ENCODE measurements at places on chromosomes 7 and 10.
A peak's percentile ranks its signal among the peaks of the same experiment; 100 is the strongest.

DNA sequence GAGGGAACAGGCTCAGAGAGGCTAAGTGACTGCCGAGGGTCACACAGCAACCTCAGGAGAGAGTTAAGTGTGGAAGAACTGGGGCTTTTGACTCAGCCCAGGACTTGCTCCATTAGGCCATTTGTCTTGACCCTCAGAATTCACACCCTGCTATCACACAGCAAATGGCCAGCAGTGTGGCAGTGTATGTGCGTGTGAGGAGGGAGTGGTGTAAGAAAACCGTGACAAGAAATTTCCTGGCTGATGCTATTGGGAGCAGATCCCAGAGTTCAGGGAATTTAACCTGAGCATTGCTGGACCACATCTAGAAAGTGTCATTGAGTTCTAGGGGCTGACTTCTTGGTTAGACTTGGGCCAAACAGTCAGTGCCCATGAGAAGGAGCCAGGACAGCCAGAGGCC is 18.4 kb downstream of the VWA2 start:
- no peak for DNase-seq

- no peak for DNase-seq
These were observed 231.8 kb upstream of the DKK1 start for GRCh38 chr10:52082307-52082706.

- DNase-seq = no peak
These were observed 41.7 kb downstream of the PPP1R3C start for GRCh38 chr10:91590904-91591796.

- DNase-seq = no peak
These were observed 145.1 kb downstream of the GRM8 start for GRCh38 chr7:127107601-127108007.

GRCh38 chr10:110337906-110338305 is 33.2 kb upstream of the SMNDC1 start:
- DNase-seq = no peak

DNA sequence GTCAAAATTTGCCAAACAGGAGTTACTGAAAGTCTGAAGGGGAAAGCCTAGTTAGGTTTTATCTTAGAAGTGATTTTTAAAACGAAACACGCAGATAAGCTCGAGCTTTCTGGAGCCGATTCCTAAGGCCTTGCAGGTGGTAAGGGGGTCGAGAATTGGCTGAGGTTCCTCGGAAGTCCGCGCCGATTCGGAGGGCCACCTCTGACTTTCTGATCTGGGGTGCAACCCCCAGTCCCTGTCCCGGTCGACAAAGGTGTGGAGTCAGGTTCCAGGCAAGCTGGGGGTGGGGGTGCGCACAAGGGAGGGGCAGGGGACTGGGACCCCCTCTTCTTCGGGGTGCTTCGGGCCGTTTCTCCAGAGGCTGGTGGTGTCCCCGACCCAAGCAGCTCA is 701 bp upstream of the CUL1 start:
- DNase-seq = no peak

- DNase-seq = no peak
These were observed 58.8 kb downstream of the CAV1 start for GRCh38 chr7:116583653-116584052.

GRCh38 chr10:108445746-108446145 is 1281.2 kb upstream of the SORCS1 start:
- DNase-seq = no peak

DNA sequence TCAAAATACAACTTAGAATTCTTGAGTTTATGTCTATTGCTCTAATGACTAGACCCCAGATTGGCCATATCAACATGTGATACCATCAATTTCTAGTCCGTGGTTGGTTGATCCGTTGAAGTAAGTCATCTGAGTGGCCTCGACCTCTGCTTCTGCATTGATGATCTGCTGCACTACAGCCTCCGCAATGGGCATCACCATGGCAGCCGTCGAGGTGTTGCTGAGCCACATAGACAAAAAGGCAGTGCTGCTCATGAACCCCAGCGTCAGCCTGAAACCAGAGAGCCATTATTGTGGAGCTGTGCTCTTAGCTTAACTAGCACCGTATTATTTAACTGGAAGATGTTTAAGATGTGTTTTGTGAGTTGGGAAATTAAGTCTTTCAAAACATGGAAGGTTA is 30.7 kb downstream of the SLC13A1 start:
- DNase-seq = no peak

- DNase-seq = no peak
These were observed 93.8 kb downstream of the ADD3 start for GRCh38 chr10:110101464-110102144.

DNA sequence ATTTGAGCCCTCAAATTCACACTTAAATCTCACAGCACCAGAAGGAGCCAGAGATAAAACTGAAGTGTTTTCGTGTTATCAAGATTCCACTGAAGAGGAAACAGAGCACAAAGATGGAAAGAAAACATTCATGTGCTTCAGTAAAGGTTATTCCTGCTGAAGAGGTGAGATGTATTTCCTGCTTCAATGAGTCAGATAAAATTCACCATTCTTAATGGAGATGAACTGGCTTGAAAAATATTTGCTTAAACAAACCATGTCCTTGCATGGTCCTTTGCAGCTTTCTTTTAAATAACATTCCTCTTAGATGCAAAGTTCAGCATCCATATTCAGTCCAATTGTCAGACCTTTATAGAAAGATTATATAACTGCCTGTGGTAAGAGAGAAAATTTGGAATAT is 294.2 kb downstream of the IPMK start:
- no peak for DNase-seq

DNA sequence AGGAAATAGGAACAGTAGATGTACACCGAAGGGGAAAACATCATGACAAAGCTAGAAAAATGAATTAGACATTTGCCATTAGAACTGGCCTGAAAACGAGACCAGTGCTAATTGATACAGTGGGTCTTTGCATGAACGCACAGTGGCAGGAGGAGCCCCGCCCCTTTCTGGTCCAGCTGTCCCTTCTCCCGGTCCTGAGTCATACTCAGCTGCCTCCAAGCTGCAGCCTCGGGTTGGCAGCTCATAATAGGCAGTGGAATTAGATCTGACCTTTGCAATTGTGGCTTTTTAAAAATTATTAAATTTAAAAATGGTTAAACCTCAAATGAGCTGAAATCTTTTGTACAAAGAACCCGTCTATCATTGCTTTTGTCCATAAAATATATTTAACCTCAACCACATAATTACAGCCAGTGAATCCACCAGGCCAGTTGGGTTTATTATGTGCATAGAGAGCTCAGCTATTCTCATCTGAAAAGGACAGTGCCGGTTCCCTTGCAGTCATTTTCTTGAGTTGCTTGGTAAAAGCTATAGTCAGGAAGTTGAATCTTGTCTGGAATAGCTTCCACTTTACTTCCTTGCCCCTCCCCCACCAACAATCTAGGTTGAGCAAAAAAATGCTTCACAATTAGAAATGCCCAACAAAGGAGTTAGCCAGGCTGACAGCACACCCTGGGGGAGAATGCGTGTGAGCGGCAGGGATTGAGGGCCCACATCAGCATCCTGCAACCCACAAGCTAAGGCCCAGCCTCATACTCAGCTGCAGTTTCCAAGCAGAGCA is 147.1 kb downstream of the BUB3 start:
- no peak for DNase-seq

GRCh38 chr7:109246330-109247077 is 676.8 kb downstream of the DNAJB9 start:
- DNase-seq = no peak

- DNase-seq = no peak
These were observed 57.9 kb downstream of the CUX1 start for GRCh38 chr7:101875283-101875846.

DNA sequence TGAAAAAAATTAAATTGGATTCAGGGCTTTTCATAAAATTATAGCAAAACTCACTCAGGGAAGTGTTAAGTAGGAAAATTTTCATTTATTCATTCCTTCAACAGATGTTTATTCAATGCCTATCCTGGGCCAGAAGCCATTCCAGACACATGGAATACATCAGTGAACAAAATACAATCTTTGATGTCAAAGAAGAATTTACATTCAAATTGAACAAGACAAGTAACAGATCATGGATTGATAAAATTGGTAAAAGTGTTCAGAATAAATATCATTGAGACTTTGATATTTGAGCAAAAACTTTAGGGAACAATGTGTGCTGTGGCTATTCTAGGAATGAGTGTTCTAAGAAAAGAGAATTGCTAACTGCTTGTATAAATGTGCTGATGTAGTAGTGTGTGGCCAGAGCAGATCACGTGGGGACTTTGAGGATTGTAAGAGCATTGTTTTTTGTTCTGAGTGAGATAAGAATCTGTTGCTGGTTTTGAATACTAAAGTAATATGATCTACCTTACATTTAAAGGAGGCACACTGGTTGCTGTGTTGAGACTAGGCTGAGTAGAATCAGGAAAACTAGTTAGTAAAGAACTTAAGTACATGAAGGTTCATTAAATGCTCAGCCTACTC is 957.2 kb downstream of the PCDH15 start:
- DNase-seq = no peak

- DNase-seq = no peak
These were observed 17.3 kb downstream of the DAGLB start for GRCh38 chr7:6430271-6430940.

- DNase-seq = no peak
These were observed 50.8 kb upstream of the AOAH start for GRCh38 chr7:36775061-36775620.

- DNase-seq = peak; percentile 12
These were observed 4.3 kb upstream of the YKT6 start for GRCh38 chr7:44196450-44196872.

DNA sequence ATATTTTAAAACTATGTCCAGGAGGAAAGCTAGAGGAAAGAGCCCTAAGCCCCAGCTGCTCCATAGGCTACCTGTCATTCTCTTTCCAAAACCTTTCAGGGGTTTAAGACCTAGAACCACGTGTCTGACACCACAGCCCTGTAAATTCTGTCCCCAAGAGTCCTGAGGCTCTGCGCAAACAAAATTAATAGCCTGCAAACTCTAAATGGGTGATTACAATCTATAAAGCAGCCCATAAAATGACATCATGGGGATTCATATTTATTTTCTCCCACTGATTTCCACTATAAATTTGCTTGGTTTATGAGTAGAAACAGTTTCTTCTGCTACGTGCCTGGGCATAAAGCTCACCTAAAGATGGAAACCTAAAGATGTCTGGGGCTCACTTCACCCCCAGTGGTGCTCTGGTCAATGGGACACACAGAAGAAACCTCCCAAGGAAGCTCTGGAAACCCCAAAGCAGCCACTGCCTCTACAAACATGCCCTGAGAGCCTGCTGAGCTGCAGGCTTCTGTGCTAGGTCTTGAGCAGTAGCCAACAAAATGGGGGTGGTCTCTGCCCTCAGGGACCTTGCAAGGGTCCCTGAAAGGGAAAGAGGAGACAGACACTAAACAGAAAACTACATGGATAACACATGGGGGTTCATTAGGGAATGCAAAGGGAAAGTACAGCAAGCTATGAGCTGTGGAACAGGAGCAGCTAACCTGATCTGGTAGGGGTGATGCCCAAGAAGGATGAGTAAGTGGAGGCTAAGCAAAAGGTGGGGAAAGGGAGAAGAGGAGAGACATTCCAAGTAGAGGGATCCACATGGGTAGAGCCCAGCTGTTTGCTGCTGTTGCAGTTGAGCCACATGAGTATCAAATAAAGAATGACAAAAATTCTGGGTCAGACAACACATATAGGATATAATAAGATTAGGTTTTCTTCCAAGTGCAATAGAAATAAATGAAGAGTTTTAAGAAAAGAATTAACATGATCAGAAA is 331.7 kb downstream of the KCNMA1 start:
- no peak for DNase-seq

- no peak for DNase-seq
These were observed 4.8 kb downstream of the IMPDH1 start for GRCh38 chr7:128404886-128405470.

DNA sequence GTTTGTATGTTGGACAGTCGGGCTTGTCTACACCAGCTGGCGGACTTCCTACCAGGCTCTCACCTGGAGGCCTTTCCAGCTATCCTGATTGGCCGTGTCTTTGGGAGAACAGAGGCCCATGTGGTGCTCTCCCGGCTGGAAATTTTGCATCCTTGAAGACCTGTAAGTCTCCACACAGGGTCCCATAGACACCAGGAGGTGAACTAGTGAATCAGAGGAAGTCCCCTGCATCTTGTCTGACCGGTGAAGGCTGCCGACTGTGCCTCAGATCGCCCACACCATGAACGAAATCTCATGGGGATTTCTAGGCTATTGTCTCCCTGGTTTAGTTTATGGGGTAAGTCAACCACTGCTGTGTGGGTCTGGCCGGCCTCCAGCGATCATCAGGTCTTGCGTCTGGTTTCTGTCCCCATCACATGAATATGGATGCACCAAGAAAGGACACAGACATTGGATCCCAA is 108.4 kb upstream of the LYZL2 start:
- DNase-seq = no peak

GRCh38 chr7:33534833-33535232 is 370.5 kb upstream of the BMPER start:
- no peak for DNase-seq

Data from stimulated activated CD4-positive, alpha-beta T cell treated with anti-CD3 and anti-CD28 coated beads, Interleukin-12 subunit alpha, Interleukin-12 subunit beta, amount 100 ng/mL, for 24 hours (primary cell).